ENCODE measurements at places on chromosomes 16 and 17.

DNA sequence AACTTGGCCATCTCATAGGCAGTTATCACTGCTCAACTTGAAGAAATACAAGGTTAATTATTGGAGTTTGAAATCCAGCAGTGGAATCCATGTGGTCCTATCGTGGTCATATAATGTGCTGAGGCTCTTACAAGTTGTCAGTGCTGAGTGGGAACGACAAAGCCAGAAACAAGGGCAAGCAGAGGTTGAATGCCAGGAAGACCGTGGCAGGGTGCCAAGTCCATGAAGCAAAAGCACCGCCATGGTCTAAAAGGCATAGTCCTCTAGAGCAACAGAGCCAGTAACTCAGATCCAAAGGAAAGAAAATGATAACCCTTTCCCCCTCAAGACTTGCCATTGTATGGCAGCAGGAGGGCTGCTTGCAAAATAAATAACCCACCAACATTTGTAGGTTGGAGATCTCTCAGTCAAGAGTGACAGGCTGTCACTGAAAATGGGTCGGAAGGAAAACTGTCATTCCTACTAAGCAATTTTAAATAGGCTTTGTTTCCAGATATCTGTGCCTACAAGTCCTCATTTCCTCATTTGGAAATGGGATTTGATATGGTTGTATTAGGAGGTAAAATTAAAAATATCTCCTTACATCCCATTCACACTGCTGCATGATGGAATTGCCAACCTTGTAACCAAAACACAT, 36.4 kb upstream of the HSBP1 start:
- no peak for DNase-seq

DNA sequence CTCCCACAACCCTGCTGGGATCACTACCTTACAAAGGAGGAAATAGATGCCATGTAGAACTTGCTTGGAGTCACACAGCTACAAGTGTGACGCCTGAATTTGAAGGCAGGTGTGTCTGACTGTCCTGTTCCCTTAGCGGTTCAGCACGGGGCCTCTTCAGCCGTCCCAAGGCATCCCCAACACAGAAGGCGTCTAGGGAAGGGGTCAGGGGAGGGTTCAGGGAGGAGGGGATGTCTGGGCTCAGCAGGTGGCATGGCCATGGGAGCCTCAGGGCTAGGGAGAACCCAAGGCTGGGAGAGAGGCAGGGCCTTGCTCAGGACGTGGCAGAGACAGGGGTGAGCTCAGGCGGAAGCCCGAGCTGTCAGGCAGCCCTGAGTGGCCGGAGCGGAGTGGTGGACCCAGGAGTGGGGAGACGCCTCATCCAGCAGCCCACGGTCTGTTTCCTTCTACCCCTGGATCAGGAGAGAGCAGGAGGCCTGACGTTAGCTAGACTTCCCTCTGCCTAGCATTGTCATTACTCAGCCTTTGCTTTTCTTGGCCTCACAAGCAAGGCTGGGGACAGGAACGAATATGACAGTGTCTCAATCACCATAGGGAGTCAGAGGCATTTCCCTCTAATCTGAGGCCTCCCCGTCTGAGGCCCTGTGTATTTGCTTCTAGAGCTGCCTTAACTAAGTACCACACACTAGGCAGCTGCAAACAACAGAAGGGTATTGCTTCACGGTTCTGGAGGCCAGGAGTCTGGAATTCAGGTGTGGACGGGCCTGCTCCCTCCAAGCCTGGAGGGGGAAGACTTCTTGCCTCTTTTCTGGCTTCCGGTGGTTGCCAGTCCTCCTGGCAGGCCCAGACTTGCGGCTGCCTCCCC, 31.3 kb upstream of the ANKRD40CL start:
- DNase-seq = no peak

DNA sequence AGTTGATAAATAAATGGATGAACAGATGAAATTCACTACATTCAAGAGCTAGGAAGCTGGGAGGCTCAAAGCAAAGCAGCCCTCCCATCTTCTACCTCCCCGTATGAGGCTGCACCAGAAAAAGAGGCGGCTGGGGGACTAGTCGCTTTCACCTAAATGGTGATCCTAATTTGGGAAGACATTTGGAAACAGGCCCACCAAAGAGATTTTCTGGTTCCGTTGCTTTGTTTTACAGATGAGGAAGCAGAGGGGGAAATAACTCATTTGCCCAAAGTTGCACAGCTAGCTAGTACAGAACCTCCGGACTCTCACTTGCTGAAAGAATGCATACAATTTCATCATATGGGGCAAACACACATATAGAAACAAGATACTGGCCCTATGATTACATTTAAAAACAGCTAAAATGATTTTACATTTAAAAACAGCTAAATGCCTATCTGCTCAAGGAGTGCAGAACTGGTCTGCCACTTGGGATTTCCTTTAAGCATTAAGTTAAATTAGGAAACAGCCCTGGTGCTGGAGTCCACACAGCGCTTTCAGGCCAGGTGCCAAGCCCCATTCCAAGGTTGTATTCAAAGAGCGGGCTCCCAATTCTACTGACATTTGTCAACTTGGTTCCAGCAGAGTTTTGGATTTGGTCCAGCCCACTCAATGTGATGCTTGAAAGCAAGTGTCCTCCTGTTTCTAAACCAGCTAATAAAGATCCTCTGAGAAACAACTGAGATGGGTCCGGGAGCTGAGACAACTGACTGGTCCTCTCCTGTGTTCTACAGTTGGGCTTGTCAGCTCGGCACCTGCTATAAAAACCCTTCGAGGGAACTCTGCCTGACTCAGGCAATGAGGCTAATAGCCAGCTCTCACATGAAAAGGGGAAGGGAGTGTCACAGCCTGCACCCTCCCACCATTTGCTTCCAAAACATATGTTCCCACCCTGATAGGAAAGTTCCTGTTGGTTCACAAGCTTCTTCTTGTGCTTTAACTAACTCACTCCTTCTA, 11.7 kb downstream of the ERN1 start:
- no peak for DNase-seq

GRCh38 chr17:76946111-76946771, 78.0 kb downstream of the MGAT5B start:
- no peak for DNase-seq

- DNase-seq = peak; percentile 77
These were observed 12.2 kb downstream of the BANP start for GRCh38 chr16:87963400-87963799.

DNA sequence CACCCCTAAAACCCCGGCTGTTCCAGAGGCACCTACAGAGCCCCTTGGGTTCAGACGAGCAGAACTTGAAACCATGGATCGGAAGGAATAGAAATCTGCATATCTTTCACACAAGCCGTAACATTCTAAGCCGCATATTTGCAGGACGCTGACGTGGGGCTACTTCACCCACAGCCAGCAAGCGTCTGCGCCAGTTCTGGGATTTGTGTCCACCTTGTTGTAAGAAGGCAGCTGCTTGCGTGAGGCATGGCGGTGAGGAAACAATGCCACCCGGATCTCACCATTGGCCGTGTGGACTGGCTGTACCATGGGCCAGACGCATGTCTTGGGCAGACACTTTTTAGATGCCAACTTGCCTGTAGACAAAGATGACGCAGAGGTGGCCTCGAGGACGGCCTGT, 34.5 kb downstream of the TNFRSF13B start:
- DNase-seq = no peak

DNA sequence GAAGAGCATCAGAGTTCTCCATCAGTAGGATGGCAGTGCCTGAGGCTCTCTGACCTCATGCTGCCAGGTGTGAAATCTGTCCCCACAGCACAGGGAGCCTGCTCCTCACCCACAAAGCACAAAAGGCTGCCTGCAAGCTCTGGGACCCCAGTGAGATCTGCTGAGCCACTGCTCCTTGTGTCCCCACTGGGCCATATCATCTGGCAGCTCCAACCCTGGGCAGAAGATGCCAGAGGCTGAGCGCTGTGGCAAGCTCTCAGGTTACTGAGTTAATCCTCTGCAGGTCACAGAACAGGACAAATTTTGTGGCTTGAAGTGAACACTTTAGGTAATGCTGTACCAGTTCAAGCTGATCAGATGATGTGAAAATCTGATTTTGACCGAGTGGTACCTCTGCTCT, 26.7 kb upstream of the ERN1 start:
- no peak for DNase-seq

GRCh38 chr17:68704871-68705713, 103.9 kb upstream of the FAM20A start:
- DNase-seq = no peak

GRCh38 chr16:67241008-67241900, 6.0 kb downstream of the FHOD1 start:
- no peak for DNase-seq

DNA sequence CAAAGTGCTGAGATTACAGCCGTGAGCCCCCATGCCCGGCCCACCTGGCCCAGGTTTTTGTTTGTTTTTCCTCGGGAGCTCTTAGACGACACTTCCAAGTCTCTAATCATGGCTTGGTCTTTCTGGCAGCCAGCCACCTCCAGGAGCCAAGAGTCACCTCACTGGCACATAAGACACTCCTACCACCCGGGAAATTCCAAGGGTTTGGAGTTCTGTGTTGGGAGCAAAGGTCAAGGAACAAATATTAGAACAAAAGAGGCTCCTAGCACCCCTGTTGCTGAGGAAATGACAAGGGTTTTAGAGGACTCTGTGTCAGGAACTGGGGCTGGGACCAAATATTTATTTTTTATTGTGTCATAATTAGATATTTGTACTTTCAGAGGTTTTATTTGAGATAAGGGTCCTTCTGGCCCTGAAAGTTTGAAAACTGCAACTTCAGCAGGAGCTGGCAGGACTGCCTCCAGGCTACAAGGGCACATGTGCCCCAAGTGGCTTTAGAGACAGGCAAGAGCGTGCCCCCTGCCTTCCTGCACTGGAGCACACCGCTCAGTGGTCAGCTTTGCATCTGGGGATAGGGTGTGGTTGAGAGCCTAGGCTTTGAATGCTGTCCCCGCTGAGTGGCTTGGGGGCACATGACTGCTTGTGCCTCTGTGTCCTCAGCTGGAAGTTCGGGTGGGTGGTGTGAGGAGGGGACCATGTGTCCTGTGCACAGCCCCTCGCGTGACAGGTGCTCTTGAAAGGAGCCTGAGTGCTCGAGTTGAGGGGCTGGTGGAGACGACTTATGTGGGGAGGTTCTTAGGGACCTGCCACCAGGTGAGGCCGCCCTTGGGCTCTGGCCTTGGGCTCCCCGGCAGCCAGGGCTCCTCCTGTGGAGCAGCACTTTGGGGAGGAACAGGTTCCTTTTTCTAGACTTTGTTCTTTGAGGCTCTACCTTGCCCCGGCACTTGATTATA, 29.7 kb downstream of the MGRN1 start:
- DNase-seq = no peak

GRCh38 chr16:57711993-57712392, 17.4 kb downstream of the DRC7 start:
- no peak for DNase-seq

- DNase-seq = no peak
These were observed 16.9 kb downstream of the HOXB1 start for GRCh38 chr17:48513666-48514455.

DNA sequence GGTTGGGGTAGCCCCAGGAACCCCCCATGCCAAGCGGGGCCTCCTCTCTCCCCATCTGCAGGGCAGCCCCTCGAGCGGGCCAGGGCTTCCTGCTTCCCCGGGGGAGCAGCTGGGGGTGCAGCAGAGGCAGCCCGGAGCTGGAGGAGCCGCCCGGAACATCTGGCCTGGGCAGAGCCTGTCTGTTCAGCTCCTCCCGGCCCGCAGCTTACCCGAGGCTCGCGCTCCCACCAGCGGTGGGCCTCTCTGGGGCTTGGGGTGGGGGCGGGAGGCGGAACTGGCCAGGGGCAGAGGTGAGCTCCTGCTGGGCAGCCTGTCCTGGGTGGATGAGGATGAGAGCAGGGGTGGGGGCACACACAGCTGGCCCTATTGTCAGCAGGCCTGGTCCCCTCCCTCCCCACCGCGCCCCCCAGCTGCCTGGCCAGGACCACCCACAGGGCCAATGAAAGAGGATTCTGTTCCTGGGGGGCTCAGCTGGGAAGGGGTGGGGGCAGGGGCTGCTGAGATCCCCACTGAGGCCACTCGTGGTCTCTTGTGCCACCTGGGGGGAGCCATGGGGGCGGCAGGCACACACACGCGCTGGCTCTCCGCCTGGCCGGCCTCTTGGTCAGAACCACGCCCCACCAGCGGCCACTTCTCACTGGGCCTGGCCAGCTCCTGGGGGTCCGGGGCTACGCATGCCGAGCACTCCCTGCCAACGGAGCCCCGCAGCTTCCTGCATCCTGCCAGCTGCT, 34.7 kb downstream of the BAHCC1 start:
- DNase-seq = no peak

GRCh38 chr16:29791845-29792807, 1.6 kb downstream of the KIF22 start:
- DNase-seq = no peak

GRCh38 chr17:46046957-46047356, 47.9 kb downstream of the STH start:
- no peak for DNase-seq

GRCh38 chr16:11308493-11309283, 27.6 kb upstream of the PRM1 start:
- DNase-seq = no peak

GRCh38 chr17:77501101-77501566, 360.4 kb downstream of the SEC14L1 start:
- DNase-seq = peak; percentile 70

DNA sequence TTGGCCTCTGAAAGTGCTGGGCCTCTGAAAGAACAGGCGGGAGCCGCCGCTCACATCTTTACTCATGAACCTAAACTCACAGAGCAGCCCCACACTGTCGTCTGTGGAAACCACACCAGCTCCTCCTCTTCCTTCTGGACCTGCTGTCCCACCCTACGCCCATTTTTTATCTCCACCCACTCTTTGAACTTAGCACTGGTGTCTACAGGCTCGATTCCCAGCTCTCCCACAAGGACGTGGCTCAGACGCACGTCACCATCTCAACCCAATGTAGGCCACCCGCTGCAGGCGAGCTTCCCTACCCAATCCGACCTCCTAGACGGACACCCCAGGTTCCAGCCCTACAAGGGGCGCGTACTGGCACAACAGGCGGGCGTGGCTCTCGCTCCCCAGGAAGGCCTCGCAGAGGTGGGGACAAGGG, 62.2 kb downstream of the NXN start:
- no peak for DNase-seq

DNA sequence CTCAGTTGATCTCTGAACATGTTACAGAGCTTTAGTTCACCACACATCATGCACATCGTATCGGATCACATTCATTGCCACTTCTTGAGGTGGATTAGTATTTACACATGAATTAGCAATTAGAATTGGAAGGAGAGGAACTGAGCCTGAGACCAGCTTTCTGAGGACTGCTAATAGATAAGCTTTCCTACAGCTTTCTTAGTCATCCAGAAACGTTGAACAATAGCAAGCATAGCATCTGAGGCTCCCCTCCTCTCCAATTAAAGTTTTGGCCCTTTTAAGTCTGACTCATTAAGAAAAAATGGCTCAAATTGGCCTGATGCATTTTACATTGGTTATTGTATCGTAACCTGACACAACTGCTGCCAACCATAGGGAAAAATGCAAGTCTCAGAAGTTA, 1130.4 kb downstream of the CDH8 start:
- no peak for DNase-seq

- DNase-seq = peak; percentile 64
These were observed 15.2 kb downstream of the PIEZO1 start for GRCh38 chr16:88769617-88770460.

- no peak for DNase-seq
These were observed 265.9 kb downstream of the SOX9 start for GRCh38 chr17:72386619-72387237.
